ENCODE measurements at places on chromosomes 7 and 10. TPM values are rescaled to one million over a fixed set of nuclear protein-coding genes. Genes with fewer than 3 reads are reported as not detected.

The DKK1 gene
- polyA plus RNA-seq: not detected

The OR6V1 gene
- not detected for polyA plus RNA-seq

The MRC1 gene
- polyA plus RNA-seq: 0.34 TPM

The EPDR1 gene
- polyA plus RNA-seq: 1.1 TPM

The VAX1 gene
- not detected for polyA plus RNA-seq

The ATP5F1C gene
- polyA plus RNA-seq: 105 TPM

The YAE1 gene
- polyA plus RNA-seq: 1.1 TPM

The ETV1 gene
- polyA plus RNA-seq: not detected

GRCh38 chr10:129853562-129853903, 110.5 kb downstream of the EBF3 start:
- no peak for DNase-seq

GRCh38 chr7:52498366-52498765, 537.1 kb upstream of the POM121L12 start:
- no peak for DNase-seq

- no peak for DNase-seq
Observed at GRCh38 chr10:30438021-30438850, 4.3 kb downstream of the MAP3K8 start.

DNA sequence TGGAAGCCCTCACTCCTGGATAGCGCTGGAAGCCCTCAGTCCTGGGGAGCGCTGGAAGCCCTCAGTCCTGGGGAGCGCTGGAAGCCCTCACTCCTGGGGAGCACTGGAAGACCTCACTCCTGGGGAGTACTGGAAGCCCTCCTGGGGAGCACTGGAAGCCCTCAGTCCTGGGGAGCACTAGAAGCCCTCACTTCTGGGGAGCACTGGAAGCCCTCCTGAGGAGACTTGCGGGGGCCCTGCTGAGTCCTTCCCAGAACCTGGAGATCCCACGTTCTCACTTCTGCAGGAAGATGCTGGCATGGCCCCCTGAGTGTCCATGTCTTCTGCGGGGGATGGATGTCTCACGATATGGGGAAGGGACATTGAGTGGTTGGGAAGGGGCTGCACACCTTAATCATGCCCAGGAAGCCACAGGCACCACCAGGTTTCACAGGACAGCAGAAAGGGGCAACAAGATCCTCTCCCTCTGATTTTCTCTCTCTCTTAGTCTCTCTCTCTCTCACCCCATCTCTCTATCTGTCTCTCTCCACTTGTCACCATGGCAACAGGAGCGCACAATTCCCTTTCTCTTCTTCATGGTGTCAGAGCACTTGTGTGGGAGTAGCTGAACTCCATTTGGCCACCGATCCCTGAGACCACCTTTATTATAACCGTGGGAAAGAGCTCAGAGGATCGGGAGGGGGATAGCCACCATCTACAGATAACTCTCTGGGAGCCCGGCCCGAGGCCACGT, 267.0 kb downstream of the TCERG1L start:
- no peak for DNase-seq

DNA sequence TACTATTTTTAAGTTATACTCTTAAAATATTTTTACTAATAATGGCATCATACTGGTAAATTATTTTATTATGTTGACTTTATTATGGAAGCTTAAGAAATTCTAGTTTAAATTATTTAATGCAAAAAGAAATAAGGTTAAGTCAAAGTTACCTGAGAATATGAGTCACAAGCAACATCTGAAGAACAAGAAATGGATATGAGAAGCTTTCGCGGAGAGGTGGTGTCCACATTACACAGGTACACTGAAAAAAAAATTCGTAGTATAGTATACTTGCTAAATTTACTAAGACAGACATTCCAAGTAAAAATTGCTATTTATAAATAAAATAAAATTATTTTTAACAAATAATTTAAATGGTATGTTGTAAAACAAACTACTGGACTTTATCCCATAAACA, 143.8 kb downstream of the AVL9 start:
- DNase-seq: no peak

- DNase-seq: no peak
Observed at GRCh38 chr7:69518705-69519077, 79.6 kb upstream of the AUTS2 start.

- no peak for DNase-seq
Observed at GRCh38 chr10:7085913-7086589, 324.8 kb downstream of the SFMBT2 start.

DNA sequence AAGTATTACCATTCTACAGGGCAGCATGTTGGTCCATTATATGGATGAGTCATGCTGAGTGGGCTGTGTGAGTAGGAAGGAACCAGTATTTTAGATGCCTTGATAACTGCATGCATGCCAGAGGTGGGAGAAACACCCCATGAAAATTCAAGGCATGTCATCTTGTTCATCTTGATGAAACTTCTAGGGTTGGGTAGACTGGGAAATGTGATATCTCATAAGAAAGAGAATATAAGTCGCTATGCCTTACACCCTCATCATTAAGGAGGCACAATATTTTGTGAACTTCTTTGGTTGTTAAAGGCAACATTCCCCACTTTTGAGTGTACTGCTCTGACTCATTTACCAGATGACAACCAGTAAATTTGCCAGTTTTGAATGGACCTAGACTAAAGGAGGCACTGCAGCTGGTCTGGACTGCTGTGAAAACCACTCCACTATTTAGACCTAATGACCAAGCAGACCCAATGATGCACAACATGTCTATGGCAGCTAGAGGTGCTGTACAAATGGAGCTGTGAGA, 48.0 kb downstream of the ZNF365 start:
- DNase-seq: no peak

DNA sequence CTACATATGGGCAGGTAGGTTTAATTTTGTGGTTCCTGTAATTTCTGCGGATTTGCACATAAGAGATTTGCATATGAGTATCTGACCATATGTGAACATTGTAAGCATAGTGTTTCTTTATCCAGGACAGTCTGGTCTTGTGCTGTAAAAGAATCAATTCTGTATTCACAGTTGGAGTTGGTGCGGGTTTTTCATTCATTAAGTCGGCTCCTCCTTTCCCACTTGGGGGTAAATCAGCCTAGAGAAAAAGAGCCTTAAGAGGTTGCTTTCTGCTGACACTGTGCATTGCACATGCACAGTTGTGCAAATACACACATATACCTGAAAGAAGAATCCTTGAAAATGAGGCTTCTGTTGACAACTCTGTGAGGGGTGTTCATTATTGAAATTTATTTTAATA, 6.1 kb upstream of the CYP26C1 start:
- DNase-seq: no peak

GRCh38 chr7:75584354-75584753, 92.2 kb downstream of the SPDYE5 start:
- DNase-seq: no peak

- no peak for DNase-seq
Observed at GRCh38 chr10:29612657-29613056, 22.1 kb downstream of the SVIL start.

- no peak for DNase-seq
Observed at GRCh38 chr7:134509010-134509409, 18.4 kb upstream of the AKR1B10 start.

DNA sequence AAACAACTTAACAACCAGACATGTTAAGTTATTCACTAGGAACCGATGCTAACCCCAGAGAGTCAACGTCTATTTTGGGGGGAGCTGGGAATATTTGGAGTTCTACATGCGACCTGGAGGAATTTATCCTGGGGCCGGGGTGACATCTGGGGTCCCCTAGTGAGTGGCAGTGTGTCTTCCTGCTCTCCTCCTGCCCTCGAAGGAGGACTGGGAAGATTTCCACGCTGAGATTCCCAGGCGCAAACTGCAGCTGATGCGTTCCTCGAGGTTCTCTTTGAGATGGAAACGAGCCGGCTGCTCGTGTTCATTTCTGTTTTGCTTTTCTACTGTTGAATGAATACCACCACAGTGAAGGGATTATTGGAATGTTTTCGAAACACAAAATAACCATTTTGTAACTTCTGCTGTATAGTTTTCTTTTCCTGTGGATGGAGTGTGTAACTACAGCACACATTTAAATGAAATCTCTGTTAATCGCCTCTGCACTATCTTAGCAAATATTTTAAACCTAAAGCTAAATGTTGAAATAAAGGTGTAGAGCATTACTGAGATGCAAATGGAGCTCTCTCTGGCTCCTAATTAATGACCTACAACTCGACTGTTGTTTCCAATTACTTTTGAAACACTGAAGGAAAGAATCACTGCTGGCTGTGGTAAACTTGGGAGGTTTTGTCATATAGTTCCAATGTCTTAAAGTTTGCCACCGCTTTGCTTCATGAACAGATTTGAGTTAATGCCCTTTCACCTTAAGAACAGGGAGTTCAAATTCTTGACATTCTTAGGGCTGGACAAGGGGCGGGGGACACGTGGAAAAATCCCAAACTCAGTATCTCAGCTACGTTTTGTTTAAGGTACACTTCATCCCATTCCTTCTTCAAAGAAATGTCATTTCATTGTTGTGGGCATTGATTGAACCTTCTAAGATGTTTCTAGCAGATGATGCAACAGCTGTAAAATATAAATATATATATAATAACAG, 21.1 kb downstream of the GATA3 start:
- no peak for DNase-seq

DNA sequence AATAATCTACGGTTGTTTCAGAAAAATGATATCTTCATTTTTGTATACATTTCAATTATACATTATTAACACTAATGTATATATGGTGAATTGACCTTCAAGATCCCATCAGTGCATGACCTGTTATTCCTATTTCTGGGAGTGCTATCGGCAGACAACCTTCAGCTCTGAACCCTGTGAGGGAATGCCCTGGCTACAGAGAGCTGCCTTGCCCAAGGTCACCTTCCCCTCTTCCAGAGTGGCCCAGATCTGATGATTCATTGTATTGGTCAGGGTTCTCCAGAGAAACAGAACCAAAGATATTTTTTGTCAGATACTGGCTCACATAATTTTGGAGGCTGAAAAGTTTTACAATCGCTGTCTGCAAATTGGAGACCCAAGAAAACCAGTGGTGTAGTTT, 235.5 kb downstream of the ZNF92 start:
- no peak for DNase-seq

GRCh38 chr10:132679217-132679595, 106.7 kb downstream of the NKX6-2 start:
- no peak for DNase-seq

- no peak for DNase-seq
Observed at GRCh38 chr7:106773228-106773627, 91.9 kb upstream of the PIK3CG start.

- peak; percentile 7 for DNase-seq
Observed at GRCh38 chr10:115171392-115171960, 78.3 kb downstream of the ATRNL1 start.

DNA sequence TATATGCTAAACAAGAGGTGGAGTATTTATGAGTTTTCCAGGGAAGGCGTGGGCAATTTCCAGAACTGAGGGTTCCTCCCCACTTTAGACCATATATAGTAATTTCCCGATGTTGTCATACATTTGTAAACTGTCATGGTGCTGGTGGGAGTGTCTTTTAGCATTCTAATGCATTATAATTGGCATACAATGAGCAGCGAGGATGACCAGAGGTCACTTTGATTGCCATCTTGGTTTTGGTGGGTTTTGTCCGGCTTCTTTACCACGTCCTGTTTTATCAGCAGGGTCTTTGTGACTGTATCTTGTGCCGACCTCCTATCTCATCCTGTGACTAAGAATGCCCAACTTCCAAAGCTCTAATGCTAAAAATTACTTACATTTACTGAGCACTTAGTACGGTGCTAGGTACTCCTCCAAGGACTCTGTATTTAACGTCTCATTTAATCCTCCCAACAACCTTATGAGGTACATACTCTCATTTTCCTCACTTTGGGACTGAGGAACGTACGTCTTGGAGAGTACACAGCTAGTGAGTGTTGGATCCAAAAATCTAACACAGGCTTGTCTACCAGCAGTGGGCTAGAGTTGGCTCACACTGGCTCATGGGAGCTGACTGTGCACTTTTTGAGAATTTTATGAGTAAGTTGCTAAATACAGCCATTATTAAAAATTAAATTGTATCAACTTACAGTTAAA, 144.8 kb upstream of the NEBL start:
- no peak for DNase-seq
